ENCODE measurements at places on chromosomes 6 and 20. TPM values are rescaled to one million over a fixed set of nuclear protein-coding genes. Genes with fewer than 3 reads are reported as not detected.

SMLR1 gene
- total RNA-seq: not detected

C2 gene
- total RNA-seq: 1.5 TPM

RNF217 gene
- total RNA-seq: 0.80 TPM

PGBD1 gene
- total RNA-seq: 2.4 TPM

NNAT gene
- total RNA-seq: not detected

OLIG3 gene
- not detected for total RNA-seq

GATA5 gene
- not detected for total RNA-seq

GJE1 gene
- not detected for total RNA-seq

CCND3 gene
- total RNA-seq: 462 TPM

CD40 gene
- total RNA-seq: 0.43 TPM

KIF6 gene
- total RNA-seq: 0.32 TPM

CAGE1 gene
- total RNA-seq: not detected

MYBL2 gene
- 102 TPM for total RNA-seq

BPIFA1 gene
- total RNA-seq: not detected

Measured in T-helper 2 cell treated with Interferon-gamma antibody and Interleukin-4, amounts not matched to agents 100 ng/mL and 5 ng/mL, for 36 hours (primary cell).